ENCODE measurements at places on chromosomes 13 and 19.

- DNase-seq: no peak
Measured at GRCh38 chr19:5003781-5004180, 34.9 kb downstream of the KDM4B start.

DNA sequence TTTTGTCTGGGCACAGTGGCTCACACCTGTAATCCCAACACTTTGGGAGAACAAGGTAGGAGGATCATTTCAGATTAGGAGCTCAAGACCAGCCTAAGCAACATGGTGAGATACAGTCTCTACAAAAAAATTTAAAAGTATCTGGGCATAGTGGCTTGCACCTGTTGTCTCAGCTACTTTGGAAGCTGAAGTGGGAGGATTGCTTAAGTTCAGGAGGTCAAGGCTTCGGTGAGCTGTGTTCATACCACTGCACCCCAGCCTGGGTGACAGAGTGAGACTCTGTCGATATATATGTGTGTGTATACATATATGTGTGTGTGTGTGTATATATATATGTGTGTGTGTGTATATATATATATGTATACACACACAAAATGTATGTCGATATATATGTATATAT, 833.0 kb downstream of the PCDH9 start:
- no peak for DNase-seq

DNA sequence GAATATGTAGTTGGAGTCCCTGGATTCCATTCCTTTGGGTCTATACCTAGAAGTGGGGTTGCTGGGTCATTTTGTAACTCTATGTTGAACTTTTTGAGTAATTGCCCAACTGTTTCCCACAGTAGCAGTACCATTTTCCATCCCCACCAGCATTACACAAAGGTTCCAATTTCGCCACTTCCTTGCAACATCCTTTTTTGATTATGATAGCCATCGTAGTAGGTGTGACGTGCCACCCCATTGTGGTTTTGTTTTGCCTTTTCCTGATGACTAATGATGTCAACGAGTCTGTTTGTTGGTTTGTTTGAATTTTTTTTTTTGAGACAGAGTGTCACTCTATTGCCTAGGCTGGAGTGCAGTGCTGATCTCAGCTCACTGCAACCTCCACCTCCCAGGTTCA, 3.3 kb upstream of the PEX11G start:
- DNase-seq: no peak

- no peak for DNase-seq
Measured at GRCh38 chr13:80469853-80470381, 129.0 kb upstream of the SPRY2 start.

- DNase-seq: no peak
Measured at GRCh38 chr19:41261474-41262190, 2.5 kb upstream of the HNRNPUL1 start.

DNA sequence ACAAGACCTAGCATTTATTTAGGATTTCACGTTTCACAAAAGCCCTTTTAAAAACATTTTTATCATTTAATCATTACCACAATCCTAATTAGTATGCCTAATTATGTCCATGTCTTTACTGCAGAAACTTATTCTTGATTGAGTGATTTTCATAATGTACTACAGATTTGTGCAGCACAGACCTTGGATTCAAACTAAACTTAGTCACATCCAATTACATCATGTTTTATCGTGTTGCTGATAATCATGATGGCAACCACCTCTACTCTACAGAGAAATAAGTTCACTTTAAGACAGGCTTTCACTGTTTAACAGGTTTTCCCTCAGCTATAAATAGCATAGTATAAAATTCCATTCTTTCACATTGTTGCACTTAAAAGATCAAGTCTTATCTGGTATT, 240.9 kb upstream of the RFC3 start:
- no peak for DNase-seq

DNA sequence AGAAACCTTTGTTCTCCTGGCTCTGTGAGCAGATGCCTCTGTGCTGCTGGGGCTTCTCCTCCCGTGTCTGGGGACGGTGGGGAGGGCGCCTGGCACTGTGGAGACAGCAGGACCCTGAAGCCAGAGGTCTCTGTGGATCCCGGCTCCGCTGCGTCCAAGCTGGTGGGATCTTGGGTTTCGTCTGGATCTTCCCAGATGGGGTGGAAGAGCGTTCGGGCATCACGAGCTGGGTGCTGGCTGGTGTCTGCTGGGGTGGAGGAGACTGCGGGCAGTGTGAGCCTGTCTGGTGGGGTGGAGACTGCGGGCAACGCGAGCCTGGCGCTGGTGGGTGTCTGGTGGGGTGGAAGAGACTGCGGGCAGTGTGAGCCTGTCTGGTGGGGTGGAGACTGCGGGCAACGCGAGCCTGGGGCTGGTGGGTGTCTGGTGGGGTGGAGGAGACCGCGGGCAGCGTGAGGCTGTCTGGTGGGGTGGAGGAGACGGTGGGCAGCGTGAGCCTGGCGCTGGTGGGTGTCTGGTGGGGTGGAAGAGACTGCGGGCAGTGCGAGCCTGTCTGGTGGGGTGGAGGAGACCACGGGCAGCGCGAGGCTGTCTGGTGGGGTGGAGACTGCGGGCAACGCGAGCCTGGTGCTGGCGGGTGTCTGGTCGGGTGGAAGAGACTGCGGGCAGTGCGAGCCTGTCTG, 5.6 kb downstream of the TEX29 start:
- DNase-seq: no peak

DNA sequence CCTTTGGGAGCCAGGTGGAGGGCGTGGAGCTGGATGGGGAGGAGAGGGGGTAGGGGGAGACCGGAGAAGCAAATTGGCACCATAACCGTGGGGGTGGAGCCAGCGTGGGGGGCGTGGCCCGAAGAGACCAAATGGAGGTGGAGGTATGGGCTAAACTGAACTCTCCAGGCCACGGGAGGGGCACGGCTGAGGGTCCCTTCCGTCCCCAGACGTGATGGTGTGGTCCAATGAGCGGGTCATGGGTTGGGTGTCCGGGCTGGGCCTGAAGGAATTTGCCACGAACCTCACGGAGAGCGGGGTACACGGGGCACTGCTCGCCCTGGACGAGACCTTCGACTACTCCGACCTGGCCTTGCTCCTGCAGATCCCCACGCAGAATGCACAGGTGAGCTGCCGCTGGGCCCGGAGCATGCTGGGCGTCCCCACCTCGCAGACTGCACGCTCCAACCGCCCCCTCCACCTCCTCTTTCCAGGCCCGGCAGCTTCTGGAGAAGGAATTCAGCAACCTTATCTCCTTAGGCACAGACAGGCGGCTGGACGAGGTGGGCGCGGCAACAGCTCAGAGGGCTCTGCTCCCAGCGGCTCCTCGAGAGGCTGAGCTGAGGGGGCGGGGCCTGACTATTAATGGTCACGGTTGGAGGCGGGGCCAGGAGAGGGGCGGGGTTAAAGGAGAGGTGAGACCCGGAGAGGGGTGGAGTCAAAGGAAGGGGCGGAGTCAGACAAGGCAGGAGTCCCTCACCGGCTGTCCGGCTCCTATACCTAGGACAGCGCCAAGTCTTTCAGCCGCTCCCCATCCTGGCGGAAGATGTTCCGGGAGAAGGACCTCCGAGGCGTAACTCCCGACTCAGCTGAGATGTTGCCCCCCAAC, 6.2 kb downstream of the HRC start:
- DNase-seq: peak; percentile 80

- DNase-seq: peak; percentile 36
Measured at GRCh38 chr13:84896128-84896527, 903.1 kb downstream of the SLITRK6 start.

GRCh38 chr19:38441657-38442348, 8.3 kb downstream of the RYR1 start:
- no peak for DNase-seq

GRCh38 chr19:3142292-3142670, 6.4 kb downstream of the GNA15 start:
- no peak for DNase-seq

- DNase-seq: no peak
Measured at GRCh38 chr13:111658145-111659100, 338.0 kb downstream of the TEX29 start.

DNA sequence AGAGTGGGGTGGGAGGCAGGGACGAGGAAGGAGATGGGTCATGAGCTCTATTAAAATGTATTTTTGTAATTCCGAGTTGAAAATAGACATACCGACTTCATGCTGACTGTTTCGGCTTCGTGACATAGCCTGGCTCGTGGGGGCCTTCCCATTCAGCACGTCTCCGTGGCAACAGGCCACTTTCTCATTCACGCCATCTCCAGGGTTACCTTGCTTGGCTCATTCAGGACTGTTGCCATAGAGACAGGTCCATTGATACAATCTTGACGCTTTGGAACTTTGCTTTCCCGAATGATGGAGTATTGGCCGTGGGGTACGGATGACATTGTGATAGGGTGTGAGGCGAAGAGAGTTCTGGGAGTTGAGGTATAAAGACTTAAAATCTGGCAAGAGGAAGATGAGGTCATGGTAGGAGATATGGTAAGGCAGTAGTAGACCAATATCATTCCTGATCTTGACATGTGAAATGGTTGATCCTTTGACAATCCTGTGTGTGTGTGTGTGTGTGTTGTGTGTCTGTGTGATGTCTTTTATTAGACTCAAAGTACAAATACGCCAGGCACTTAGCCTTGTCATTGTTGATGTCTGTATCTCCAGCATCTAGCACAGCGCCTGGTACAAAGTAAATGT, 97.3 kb downstream of the CACNA1A start:
- no peak for DNase-seq

- no peak for DNase-seq
Measured at GRCh38 chr19:8324186-8325050, 3.1 kb downstream of the RPS28 start.

DNA sequence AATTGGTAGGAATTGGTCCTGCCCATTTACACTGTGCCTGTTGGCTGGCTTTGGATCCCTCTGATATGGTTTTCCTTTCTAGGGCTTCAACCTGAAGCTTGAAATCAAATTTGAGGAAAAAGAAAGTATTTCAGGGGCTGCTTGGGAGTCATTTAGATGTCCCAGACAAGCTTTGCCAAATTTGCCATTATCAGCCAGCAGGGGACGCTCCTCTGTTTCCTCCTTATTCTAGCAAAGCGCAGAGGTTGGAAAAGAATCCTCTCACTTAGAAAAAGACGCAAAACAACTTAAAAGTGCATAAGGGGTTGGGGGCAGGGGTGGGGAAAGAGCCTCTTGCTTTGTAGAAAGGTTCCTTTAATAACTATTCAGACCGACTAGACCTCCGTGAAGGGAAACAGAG, 1211.1 kb upstream of the PCDH20 start:
- no peak for DNase-seq

DNA sequence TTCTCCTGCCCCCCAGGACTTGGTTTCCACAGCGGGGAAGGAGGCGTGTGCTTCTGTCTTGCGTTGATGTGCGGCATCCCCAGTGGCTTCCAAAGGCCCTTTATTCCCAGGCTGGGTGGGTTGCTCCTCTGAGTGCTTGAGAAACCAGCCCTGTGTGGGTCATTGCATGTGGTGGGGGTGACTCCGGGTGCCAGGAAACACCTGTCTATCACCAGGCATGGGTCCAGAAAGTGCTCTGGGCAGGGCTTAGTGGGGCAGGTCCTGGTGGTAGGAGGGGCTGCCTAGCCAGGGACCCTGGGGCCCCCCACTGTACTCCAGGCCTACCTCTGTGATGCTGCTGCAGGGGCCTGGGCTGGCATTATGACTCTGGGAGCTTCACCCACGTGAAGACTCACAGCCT, 9.6 kb downstream of the DDA1 start:
- no peak for DNase-seq

GRCh38 chr13:91572944-91573598, 174.7 kb downstream of the GPC5 start:
- DNase-seq: no peak

DNA sequence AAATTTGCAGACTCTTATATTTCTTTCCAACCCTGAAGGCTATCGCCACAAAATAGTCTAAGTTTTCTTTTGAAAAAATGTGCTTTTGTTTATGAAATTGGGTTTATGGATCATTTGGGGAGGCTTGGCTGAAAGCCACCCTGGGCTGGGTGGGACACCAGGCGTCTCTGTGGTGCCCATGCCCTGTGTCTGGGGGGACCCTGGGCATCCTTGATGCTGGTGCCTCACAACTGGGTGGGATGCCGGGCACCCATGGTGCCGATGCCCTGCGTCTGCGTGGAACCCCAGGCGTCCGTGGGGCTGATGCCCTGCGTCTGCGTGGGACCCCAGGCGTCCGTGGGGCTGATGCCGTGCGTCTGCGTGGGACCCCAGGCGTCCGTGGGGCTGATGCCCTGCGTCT, 105.0 kb downstream of the RAB20 start:
- DNase-seq: no peak

GRCh38 chr13:102400675-102401145, 1.1 kb downstream of the FGF14 start:
- DNase-seq: no peak

DNA sequence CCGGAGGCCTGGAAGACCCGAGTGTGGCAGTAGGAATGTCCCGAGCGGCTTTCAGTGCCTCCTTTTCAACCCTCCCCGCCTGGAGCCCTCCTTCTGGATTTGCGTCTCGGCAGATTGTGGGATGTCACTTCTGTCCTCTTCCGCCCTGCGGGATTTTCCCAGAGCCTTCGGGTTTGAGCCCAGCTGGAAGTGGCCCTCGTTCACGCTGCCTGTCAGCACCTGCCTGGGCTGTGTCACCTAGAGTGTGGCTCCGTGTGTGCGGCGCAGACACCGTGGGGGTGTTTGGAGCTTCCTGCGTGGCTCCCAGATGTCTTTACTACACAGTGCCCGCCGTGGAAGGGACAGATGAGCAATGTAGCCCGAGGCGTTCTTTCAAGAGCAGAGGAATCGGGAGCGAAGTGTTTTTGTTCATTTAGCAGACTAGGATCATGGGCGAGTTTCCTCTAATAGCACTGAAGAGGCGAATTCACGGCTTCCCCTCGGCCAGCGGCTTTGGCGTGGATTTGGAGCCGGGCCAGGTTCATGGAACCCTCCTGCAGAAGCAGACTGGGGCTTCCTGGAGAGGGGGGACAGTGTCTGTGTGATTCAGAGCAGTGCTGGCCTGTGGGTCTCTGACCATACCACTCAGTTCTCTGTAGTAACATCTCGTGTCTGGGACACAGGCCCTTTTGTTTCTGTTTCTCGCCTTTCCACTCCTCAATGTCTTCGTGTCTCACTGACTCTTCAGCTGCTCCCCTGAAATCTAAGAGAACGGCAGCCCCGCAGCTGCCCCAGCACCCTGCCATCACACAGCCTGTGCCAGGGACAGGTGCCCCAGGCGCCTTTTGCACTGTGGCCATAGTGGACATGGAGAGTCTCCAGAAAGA, 68.0 kb downstream of the KDM4B start:
- no peak for DNase-seq

- no peak for DNase-seq
Measured at GRCh38 chr19:29663861-29664752, 1.2 kb upstream of the PLEKHF1 start.

DNA sequence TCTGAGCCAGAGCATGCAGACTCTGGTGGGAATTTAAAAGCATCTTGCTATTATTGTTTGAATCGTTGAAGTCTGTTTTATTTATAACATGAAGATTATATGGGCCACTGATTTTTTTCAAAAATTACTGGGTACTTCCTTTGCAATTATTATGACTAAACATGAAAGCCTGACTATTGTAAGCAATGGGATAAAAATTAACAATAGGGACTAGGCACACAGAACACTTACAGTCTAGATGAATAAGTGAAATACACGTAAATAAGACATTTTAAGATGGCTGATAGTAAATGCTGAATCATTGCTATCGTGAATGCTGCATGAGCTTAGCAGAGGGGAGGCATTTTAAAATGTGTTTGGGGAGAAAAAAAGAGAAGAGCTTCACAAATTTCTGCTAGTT, 81.0 kb upstream of the MAB21L1 start:
- DNase-seq: no peak

- DNase-seq: no peak
Measured at GRCh38 chr19:34824686-34825085, 51.7 kb upstream of the ZNF599 start.

GRCh38 chr13:100305398-100305797, 216.5 kb downstream of the PCCA start:
- no peak for DNase-seq

GRCh38 chr13:24540236-24541126, 27.9 kb upstream of the PARP4 start:
- DNase-seq: no peak

Data from NCI-H1694 treated with DMSO at 0.1 percent for 48 hours (cell line).